ENCODE measurements at places on chromosomes 4 and X. TPM values are rescaled to one million over a fixed set of nuclear protein-coding genes. Genes with fewer than 3 reads are reported as not detected.
A peak's percentile ranks its signal among the peaks of the same experiment; 100 is the strongest.

Gene NMU
- not detected for total RNA-seq

Gene POU3F4
- not detected for total RNA-seq

Gene SYN1
- total RNA-seq: 0.37 TPM

Gene AGTR2
- total RNA-seq: not detected

Gene NDP
- 0.27 TPM for total RNA-seq

DNA sequence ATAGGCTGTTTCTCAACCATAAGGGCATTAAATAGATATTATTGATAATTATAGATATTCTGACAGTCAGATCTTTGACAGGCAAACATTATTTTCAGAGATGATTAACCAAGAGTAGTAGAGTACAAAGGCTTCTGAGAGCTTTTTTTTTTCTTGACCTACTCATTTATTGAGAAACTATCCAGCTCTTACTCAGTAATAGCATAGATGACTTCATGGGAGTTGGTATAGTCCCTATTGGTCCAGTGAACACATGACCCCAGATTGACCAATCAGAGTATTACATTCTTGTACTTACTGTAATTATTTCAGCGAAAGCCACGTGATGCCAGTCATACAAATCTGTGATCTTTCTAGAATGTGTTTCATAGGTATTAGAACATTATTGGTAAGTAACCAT, 508.7 kb downstream of the FSTL5 start:
- no peaks in the 10 kb centered on the region for H3K36me3 ChIP-seq
- no peak overlapping the region for H3K4me3 ChIP-seq
- H3K27me3 ChIP-seq: no peaks in the 10 kb centered on the region
- H3K4me1 ChIP-seq: no peaks in the 10 kb centered on the region
- no peak for DNase-seq

DNA sequence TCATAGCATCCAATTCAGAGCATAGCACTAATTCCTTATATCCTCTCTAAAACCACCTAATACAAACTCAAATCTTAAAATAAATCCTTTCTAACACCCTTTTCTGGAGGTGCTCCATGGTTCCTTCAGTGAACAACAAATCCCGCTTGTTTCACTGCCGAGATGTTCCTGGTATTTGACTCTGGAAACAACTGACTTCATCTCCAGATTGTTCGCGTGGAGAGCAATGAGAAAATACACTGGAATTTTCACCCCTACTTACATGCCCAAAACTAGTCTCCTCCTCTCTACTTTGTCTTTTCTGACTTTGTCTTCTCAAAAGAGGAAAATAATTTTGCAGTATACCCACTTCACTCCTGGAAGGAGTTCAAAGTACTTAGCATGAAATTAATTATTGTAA, 129.0 kb downstream of the PLS3 start:
- DNase-seq: no peak
- no peaks in the 10 kb centered on the region for H3K4me1 ChIP-seq
- H3K4me3 ChIP-seq: no peak overlapping the region
- no peaks in the 10 kb centered on the region for H3K27me3 ChIP-seq
- no peaks in the 10 kb centered on the region for H3K36me3 ChIP-seq

- H3K36me3 ChIP-seq: no peaks in the 10 kb centered on the region
- H3K27me3 ChIP-seq: peaks cover 16% of the 10 kb centered on the region
- no peaks in the 10 kb centered on the region for H3K4me1 ChIP-seq
- DNase-seq: peak; percentile 53
Observed at GRCh38 chr4:83639849-83640493, 104.1 kb downstream of the GPAT3 start.

DNA sequence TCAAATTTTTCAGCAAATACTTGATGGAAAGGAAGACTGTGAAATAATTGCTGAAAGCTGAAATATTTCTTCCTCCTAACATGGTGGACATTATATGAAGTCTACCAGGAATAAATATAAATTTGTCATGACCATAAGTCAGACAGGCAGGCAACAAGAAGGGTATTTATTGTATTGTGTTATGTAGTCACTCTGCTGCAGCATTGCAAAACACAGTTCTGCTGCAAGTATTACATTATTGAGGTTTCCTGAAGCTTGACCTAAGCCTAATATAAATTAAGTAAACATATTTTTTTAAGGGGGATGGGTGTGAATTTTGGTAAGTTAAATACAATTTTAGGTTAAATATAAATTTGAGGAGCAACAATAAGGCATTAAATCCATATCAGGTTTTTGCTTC, 60.2 kb upstream of the MAOA start:
- H3K4me1 ChIP-seq: peaks cover 4% of the 10 kb centered on the region
- no peak for DNase-seq
- H3K4me3 ChIP-seq: no peak overlapping the region
- no peaks in the 10 kb centered on the region for H3K27me3 ChIP-seq
- H3K36me3 ChIP-seq: no peaks in the 10 kb centered on the region

DNA sequence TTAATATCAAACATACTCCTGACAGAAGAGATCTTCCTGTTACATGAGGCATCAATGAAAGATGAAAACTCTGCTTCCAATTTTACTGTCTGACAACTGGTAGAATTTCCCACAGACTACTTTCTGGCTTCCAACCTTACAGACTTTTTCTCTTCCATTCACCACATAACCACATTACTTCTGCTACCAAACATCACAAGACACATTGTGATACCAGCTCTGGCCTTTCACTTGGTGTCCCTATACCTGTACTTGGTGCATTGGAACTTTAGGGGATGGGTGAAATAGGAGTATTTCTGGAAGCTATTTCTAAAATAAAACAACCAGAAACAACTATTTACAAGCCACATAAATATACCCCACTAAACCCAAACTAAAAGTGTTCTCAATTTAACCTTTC, 20.5 kb downstream of the AMTN start:
- no peaks in the 10 kb centered on the region for H3K36me3 ChIP-seq
- no peaks in the 10 kb centered on the region for H3K27me3 ChIP-seq
- H3K4me3 ChIP-seq: no peak overlapping the region
- H3K27ac ChIP-seq: no peak overlapping the region
- H3K4me1 ChIP-seq: no peaks in the 10 kb centered on the region

- no peak overlapping the region for H3K4me3 ChIP-seq
- H3K27ac ChIP-seq: peak overlapping the region; percentile 99
- H3K36me3 ChIP-seq: no peaks in the 10 kb centered on the region
- no peak for DNase-seq
Observed at GRCh38 chr4:26858947-26859401, 1.7 kb upstream of the STIM2 start.

DNA sequence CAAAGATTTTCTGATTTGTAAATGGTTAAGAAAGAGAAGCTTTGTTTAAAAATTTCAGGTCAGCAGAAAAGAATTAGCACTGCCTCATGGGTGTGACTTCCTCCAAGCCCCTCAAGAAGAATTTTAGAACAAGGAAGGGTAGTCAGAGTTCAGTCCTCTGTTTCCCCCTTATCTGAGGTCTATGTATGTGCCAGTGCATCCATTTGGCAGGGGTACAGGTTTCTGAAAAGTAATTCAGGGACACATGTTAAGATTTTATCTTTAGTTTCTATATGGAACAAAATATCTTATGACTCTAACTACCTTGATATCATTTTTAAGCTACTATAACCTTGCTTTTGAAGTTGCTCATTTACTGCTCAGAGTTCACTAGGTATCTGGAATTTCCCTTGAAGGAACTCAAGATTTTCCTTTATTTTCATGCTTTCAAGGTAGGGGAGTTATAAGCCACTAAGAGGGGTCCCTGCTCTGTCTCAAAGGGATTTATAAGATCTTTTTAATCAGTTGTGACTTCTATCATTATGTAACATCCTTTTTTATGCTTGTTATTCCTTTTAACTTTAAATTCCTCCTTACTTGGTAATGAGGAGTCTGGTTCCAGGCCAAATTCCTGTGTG, 24.4 kb upstream of the PLK4 start:
- no peaks in the 10 kb centered on the region for H3K36me3 ChIP-seq
- no peak overlapping the region for H3K4me3 ChIP-seq
- no peak for DNase-seq
- H3K27me3 ChIP-seq: no peaks in the 10 kb centered on the region

DNA sequence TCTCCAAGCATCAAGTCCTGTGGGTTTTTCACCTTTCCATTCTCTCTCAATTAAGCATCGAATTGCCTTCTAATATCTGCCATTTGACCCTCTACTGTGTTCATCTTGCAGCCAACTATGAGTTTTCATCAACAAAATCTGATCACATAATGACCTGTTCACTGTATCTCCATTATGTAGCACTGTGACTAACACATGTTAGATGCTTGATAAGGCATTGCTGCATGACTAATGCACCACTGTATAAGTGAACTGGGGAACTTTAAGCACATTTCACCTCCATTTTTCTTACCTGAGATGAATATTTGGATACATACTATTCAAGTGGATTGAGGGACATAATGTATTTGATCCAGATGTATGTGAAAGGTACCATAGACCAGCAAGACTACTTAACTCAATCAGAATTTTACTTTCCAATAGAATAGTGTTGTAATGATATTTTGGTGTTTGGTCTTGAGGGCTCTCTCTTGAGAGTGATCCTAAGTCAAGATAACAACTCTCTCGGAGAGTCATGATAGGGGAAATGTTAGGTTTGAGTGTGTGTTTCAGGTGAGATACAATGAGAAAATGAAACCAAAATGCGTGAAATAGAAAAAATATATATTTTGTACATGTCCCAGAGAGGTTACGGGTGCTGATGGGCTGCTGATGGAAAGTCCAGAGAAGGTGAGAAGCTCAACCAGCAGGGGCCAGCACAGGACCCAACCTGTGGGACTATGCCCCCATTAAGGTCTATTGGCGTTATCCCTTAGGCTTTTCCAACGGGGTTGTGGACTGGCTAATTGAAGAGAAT, 60.2 kb upstream of the HS3ST1 start:
- H3K4me3 ChIP-seq: no peak overlapping the region
- no peak for DNase-seq
- H3K4me1 ChIP-seq: no peaks in the 10 kb centered on the region

- no peak overlapping the region for H3K27ac ChIP-seq
- no peaks in the 10 kb centered on the region for H3K27me3 ChIP-seq
- no peak overlapping the region for H3K4me3 ChIP-seq
- no peak for DNase-seq
Observed at GRCh38 chr4:128707864-128708263, 101.6 kb upstream of the JADE1 start.

DNA sequence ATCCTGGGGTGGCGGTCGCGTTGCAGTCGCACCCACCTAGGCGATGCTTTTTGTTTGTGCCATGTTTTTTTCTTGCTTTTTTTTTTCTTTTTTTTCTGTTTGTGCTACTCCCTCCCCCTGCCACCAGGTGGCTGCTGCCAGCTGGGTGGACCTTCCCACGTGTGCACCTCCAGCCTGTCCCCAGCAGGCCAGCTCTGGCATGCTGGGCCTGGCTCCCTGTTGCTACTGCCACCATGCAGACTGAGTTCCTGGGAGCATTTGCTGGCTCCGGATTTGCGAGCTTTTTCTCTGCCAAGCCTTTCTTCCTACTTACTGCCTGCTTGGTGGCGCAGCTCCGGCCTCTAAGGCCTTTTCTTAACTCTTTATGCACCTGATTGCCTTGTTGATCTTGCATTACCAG, 161.2 kb upstream of the WDFY3 start:
- DNase-seq: no peak
- H3K4me1 ChIP-seq: no peaks in the 10 kb centered on the region
- no peak overlapping the region for H3K27ac ChIP-seq
- no peaks in the 10 kb centered on the region for H3K36me3 ChIP-seq
- no peak overlapping the region for H3K4me3 ChIP-seq

- no peak overlapping the region for H3K27ac ChIP-seq
- H3K4me1 ChIP-seq: no peaks in the 10 kb centered on the region
- H3K36me3 ChIP-seq: no peaks in the 10 kb centered on the region
- no peaks in the 10 kb centered on the region for H3K27me3 ChIP-seq
- no peak overlapping the region for H3K4me3 ChIP-seq
- no peak for DNase-seq
Observed at GRCh38 chrX:4935401-4935800, 1222.0 kb upstream of the PRKX start.

DNA sequence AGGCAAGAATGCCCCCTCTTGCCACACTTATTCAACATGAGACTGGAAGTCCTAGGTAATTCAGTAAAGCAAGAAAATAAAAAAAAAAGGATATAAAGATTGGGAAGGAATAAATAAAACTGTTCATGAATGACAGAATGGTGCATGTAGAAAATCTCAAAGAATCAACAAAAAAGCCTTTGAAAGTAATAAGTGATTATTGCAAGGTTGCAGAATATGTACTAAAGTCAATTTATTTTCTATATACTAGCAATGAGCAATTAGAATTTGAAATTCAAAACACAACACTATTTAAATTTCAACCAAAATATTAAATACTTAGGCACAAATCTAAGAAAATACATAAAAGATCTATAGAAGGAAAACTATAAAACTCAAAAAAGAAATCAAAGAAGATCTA, 58.6 kb downstream of the MAGEA10 start:
- H3K4me3 ChIP-seq: no peak overlapping the region
- H3K27ac ChIP-seq: no peak overlapping the region
- no peaks in the 10 kb centered on the region for H3K36me3 ChIP-seq

GRCh38 chr4:151418856-151419255, 9.9 kb downstream of the FHIP1A start:
- H3K4me3 ChIP-seq: no peak overlapping the region
- no peaks in the 10 kb centered on the region for H3K27me3 ChIP-seq
- DNase-seq: no peak
- H3K27ac ChIP-seq: no peak overlapping the region

Data from transverse colon (tissue), 4 donors.